IPS DF 6.9 (cell line): ENCODE measurements at places on chromosomes 16 and 17.

- no peaks in the 10 kb centered on the region for H3K27me3 ChIP-seq
- no peak for DNase-seq
- H3K4me1 ChIP-seq = no peaks in the 10 kb centered on the region
- no peak overlapping the region for H3K27ac ChIP-seq
- H3K4me3 ChIP-seq = no peak overlapping the region
Measured at GRCh38 chr17:1744551-1745512, 2.2 kb downstream of the SERPINF2 start.

DNA sequence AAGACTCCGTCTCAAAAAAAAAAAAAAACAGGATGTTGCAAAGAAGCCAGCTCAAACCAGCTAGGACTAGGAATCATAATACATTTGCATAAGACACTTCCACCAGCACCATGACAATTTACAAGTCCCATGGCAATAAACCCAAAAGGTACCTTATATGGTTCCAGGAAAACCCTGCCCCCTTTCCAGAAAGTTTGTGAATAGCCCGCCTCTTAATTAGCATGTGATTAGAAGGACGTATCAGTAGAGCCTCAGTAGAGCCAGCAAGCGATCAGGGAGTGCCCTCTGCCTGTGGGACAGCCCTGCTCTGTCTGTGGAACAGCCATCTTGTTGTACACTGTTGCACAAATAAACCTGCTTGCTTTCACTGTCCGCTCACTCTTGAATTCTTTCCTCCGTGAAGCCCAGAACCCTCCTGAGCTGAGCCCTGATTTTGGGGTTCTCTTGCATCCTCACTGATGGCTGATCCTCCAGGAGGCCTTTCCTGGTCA, 14.0 kb downstream of the NUPR1 start:
- no peaks in the 10 kb centered on the region for H3K27me3 ChIP-seq
- H3K36me3 ChIP-seq = no peaks in the 10 kb centered on the region

GRCh38 chr17:81695801-81696200, 7.4 kb upstream of the MRPL12 start:
- H3K36me3 ChIP-seq = peaks cover 36% of the 10 kb centered on the region
- no peak overlapping the region for H3K4me3 ChIP-seq
- H3K27me3 ChIP-seq = no peaks in the 10 kb centered on the region
- no peak for DNase-seq
- H3K27ac ChIP-seq = no peak overlapping the region
- H3K4me1 ChIP-seq = no peaks in the 10 kb centered on the region; the same call in 1 of the 2 replicates

- H3K4me1 ChIP-seq = no peaks in the 10 kb centered on the region
- H3K27me3 ChIP-seq = no peaks in the 10 kb centered on the region
- no peak overlapping the region for H3K27ac ChIP-seq
- no peak overlapping the region for H3K4me3 ChIP-seq
- no peak for DNase-seq
Measured at GRCh38 chr16:61385392-61386071, 650.7 kb downstream of the CDH8 start.

- DNase-seq = no peak
- no peak overlapping the region for H3K4me3 ChIP-seq
Measured at GRCh38 chr17:1137465-1137894, 42.3 kb downstream of the ABR start.

GRCh38 chr16:19173059-19173458, 5.0 kb downstream of the SYT17 start:
- H3K4me3 ChIP-seq = no peak overlapping the region
- no peaks in the 10 kb centered on the region for H3K36me3 ChIP-seq
- no peak overlapping the region for H3K27ac ChIP-seq
- no peak for DNase-seq
- peaks cover 2% of the 10 kb centered on the region for H3K4me1 ChIP-seq

DNA sequence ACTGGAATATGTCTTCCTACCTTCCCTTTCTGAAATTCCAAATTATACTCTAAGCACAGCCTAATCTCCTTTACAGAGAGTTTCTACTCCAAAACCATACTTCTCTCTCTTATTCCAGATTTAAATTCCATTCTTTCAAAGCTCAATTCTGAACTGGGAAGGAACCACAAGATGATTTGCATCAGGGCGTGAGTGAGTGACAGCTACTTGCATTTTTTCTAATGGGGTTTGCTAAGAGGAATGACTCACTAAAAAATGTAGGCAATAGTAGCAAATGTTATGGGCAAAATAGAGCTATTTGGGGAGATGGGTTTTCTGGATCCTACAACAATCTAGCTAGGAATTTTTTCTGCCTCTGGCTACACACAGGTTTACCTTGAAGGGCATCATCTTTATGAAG, 244.6 kb upstream of the PSMD7 start:
- no peaks in the 10 kb centered on the region for H3K4me1 ChIP-seq
- no peaks in the 10 kb centered on the region for H3K27me3 ChIP-seq
- no peak for DNase-seq
- no peaks in the 10 kb centered on the region for H3K36me3 ChIP-seq
- H3K27ac ChIP-seq = no peak overlapping the region

DNA sequence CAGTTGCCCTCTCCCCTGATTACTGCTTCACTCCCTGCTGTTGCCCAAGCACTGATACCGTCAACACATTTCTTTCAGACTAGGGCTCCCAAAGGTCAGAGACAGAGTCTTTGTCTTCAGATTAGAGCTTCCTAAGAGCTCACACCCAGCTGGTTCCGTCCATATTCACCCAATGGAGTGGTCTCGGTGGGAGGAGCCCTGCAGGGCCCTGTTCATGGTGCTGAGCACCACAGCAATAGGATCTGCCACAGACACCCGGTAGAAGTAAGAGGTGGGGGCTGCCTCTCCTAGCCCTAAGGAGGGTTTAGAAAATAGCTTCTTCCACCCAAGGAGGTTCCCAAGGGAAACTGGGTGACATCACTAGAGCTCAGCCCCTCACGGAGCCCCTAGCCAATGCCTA, 128.3 kb downstream of the CCDC144A start:
- no peak overlapping the region for H3K27ac ChIP-seq
- H3K4me3 ChIP-seq = no peak overlapping the region
- DNase-seq = no peak

DNA sequence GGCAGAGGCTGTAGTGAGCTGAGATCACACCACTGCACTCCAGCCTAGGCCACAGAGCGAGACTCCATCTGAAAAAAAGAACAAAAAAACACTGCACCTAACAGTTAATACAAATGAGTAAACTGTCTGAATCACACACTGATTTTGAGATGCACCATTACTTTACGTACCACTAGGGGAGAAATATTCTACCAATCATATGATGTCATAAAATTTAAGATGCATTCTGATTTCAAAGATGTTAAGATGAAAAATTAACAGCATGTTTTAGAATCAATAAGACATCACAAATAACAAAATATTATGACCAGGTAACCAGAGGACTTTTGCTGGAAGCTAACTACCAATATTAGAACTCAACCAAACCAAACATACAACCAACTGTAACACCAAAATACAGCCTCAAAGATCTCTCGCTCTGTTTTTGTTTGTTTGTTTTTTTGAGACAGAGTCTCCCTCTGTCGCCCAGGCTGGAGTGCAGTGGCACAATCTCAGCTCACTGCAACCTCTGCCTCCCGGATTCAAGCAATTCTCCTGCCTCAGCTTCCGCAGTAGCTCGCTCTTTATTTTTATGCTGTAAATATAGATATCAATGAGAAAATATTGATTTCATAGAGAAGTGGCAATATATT, 31.6 kb downstream of the GLG1 start:
- H3K27me3 ChIP-seq = no peaks in the 10 kb centered on the region
- no peak overlapping the region for H3K4me3 ChIP-seq
- no peak overlapping the region for H3K27ac ChIP-seq
- no peak for DNase-seq

DNA sequence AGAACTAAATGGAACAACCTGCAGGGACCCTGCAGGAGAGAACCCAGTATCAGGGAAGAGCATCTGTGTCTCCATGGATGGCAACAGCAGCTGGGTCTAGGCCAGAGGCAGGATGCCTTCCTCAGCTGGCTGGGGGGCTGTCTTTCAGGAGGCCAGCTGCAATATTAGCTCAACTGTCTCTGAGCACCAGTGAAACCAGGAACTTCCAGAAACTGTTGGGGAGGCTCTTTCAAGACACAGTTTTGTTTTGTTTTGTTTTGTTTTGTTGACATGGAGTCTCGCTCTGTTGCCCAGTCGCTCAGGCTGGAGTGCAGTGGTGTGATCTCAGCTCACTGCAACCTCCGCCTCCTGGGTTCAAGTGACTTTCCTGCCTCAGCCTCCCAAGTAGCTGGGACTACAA, 7.6 kb downstream of the GPR142 start:
- no peak overlapping the region for H3K4me3 ChIP-seq
- no peaks in the 10 kb centered on the region for H3K4me1 ChIP-seq
- no peak for DNase-seq
- H3K27me3 ChIP-seq = no peaks in the 10 kb centered on the region
- no peak overlapping the region for H3K27ac ChIP-seq

- no peaks in the 10 kb centered on the region; the same call in 1 of the 2 replicates for H3K36me3 ChIP-seq
- DNase-seq = no peak
- no peak overlapping the region for H3K27ac ChIP-seq
Measured at GRCh38 chr17:61409301-61410112, 9.9 kb downstream of the TBX2 start.

- H3K27ac ChIP-seq = no peak overlapping the region
- DNase-seq = no peak
- H3K4me1 ChIP-seq = no peaks in the 10 kb centered on the region
- no peak overlapping the region for H3K4me3 ChIP-seq
Measured at GRCh38 chr17:31631766-31632165, 227.3 kb downstream of the COPRS start.

DNA sequence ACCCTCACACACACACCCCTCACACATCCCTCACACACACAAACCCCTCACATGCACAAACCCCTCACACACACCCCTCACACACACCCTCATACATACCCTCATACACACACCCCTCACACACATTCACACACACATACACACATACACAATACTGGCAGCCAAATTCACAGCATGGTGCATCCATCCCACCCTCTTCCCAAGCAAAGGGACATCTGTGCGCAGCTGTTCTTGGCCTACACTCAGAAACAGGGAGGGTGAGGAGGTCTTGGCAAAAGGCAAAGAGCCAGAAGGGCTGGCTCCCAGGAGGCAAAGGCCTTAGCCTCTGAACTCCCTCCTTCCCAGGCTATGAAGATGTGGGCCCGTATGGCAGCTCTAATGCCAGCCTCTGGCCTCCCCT, 23.4 kb downstream of the C17orf67 start:
- H3K27ac ChIP-seq = no peak overlapping the region
- no peak for DNase-seq
- H3K36me3 ChIP-seq = no peaks in the 10 kb centered on the region
- H3K4me1 ChIP-seq = 0 out of 2 replicates have a peak, but pooled peaks cover 1% of the 10 kb centered on the region

DNA sequence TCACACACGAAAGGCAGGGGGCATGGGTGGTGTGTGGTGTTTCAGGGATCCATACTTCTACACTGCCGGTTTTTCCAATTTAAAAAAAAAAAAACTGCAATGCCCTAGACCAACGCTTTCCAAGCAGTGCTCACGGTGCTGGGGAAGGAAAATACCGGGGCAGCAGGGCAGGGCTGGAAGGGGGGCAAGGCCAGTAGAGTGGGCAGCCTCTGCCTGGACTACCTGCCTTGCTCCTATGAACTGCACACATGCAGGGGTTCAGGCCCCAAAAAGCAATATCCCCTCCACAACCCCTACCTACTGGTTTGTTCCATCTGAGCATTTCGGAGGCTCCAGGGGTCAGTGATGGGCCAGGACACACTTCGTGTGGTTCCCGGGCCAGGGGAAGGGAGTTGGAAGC, 29.4 kb downstream of the RPH3AL start:
- H3K27ac ChIP-seq = no peak overlapping the region
- H3K36me3 ChIP-seq = no peaks in the 10 kb centered on the region
- no peak overlapping the region for H3K4me3 ChIP-seq
- no peaks in the 10 kb centered on the region for H3K27me3 ChIP-seq
- no peak for DNase-seq

DNA sequence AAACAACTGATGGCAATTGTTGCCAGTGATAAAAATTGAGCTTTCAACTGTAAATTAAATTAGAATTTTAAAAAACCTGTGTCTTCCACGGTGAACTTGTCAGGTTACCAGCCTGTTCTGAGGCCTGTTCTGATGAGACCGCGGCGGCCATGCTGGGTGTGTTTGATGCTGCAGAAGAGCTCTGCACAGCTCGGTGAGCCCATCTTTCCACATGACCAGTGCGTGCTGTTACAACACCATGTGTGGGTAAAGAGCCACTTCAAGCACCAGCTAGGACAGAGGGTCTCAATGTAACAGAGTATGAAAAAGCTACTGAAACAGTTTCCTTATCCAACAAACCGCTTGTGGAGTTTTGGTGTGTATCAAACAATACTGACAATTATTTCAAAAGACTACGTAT, 48.5 kb downstream of the RPTOR start:
- no peaks in the 10 kb centered on the region for H3K4me1 ChIP-seq
- no peak overlapping the region for H3K27ac ChIP-seq
- no peaks in the 10 kb centered on the region for H3K27me3 ChIP-seq

- no peaks in the 10 kb centered on the region for H3K4me1 ChIP-seq
- no peak overlapping the region for H3K4me3 ChIP-seq
- peaks cover 2% of the 10 kb centered on the region; the same call in 1 of the 2 replicates for H3K36me3 ChIP-seq
- H3K27me3 ChIP-seq = no peaks in the 10 kb centered on the region
- no peak for DNase-seq
Measured at GRCh38 chr17:12918142-12918541, 99.7 kb downstream of the ELAC2 start.

GRCh38 chr17:45999900-46000290, 845 bp downstream of the STH start:
- no peak for DNase-seq
- no peaks in the 10 kb centered on the region for H3K4me1 ChIP-seq
- H3K36me3 ChIP-seq = no peaks in the 10 kb centered on the region
- no peak overlapping the region for H3K27ac ChIP-seq
- H3K4me3 ChIP-seq = no peak overlapping the region

GRCh38 chr17:37770631-37771518, 26.0 kb upstream of the HNF1B start:
- no peak overlapping the region for H3K27ac ChIP-seq
- no peaks in the 10 kb centered on the region for H3K4me1 ChIP-seq
- H3K4me3 ChIP-seq = no peak overlapping the region
- H3K36me3 ChIP-seq = no peaks in the 10 kb centered on the region

- DNase-seq = no peak
- no peak overlapping the region for H3K27ac ChIP-seq
- no peak overlapping the region for H3K4me3 ChIP-seq
- no peaks in the 10 kb centered on the region for H3K27me3 ChIP-seq
- H3K4me1 ChIP-seq = no peaks in the 10 kb centered on the region
Measured at GRCh38 chr16:69940676-69941075, 10.5 kb upstream of the CLEC18A start.

- H3K4me3 ChIP-seq = no peak overlapping the region
- DNase-seq = no peak
Measured at GRCh38 chr17:27506348-27507218, 50.3 kb downstream of the KSR1 start.

GRCh38 chr17:83121921-83122820, 42.8 kb downstream of the METRNL start:
- H3K27me3 ChIP-seq = peaks cover 6% of the 10 kb centered on the region; the same call in 1 of the 2 replicates
- H3K4me3 ChIP-seq = no peak overlapping the region
- 0 out of 2 replicates have a peak, but pooled peaks cover 1% of the 10 kb centered on the region for H3K4me1 ChIP-seq
- DNase-seq = no peak

DNA sequence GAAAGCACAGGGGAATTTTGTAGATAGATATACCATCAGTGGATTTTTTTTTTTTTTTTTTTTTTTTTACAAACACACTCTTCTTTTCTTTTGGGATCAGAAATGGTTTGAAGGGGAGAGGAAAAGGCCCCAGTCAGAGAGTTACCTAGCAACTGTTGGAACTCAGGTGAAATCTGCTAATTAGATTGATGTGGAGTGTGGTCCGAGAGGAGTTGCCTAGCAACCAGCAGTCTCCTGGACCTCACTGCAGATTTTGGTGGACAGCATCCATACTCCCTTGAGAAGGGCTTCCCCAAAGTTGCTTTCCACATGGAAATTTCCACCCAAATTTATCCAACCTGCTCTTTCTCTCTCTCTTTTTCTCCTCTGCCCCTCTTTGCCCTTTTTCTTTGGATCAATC, 165.4 kb downstream of the UTP18 start:
- no peaks in the 10 kb centered on the region for H3K4me1 ChIP-seq
- DNase-seq = no peak
- no peak overlapping the region for H3K4me3 ChIP-seq
